Activated T-helper 1 cell treated with anti-CD3 and anti-CD28 coated beads, Interleukin-2, amount 50 U/mL, for 16 hours (primary cell): ENCODE measurements at places on chromosomes 1 and 21.
A peak's percentile ranks its signal among the peaks of the same experiment; 100 is the strongest.

GRCh38 chr1:59379371-59379728, 82.5 kb downstream of the FGGY start:
- no peak for DNase-seq

DNA sequence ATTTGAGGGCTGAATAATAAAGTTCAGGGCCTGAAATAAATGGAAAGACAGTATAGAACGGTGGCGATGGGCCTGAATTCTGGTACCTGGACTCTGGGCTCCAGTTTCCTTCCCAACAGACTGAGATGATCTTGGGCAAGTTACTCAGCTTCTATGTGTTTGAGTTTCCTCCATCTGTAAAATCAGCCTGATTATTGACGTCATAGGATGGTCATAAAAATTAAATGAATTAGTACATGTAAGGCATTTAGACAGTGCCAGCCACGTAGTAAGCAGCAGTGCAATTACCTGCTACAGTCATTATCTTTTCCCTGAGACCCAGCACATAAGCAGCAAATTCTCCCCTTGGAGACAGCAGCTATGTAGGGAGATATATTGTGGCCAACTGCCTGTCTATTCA, 260.9 kb downstream of the NTNG1 start:
- no peak for DNase-seq

DNA sequence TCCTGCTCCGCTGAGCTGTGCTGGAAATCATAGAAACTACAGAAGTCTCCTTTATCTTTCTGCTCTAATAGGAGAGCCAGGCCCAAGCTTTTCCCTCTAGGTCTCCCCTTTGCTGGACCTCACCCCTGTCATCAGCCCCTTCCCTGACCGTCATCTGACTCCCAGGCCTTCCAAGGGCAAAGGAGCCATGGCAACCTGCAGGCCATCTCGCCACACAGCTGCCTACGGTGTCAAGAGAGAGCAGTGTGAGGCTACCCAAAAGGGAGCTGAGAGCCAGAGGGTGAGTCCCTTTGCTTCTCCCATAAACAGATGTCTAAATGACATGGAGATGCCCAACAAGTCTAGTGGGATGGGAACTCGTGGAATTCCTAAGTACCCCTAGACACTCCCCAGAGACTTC, 37.6 kb upstream of the DIPK1A start:
- DNase-seq, result no peak

- DNase-seq, result no peak
These were observed 801 bp upstream of the DDAH1 start for GRCh38 chr1:85465786-85466134.

DNA sequence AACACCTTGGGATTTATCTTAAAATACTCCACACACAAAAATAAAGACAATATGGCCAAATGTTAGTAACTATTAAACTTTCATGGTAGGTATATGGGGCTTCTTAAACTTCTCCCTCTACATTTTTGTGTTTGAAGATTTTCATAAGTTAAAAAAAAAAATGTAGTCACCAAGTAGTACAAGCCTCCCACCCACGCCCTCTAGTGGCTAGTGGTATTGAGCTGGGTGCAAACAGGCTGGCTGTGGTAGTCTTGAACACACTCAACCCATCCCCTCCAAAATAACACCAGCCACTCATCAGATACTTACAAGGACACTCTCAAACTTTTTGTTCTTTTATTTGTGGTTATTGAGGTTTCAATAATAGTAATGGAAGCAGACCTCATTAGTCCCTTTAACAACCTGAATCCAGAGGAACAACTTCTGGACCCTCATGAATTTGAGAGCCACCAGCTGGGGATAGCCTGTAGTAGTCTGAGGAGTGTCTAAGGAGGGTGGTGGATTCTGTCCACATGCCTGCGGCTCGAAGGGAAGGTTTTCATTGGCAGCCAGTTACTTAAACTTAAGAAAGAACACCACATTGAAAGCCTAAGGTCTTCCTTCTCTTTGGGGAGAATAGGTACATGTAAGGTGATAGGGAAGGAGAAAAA, 15.6 kb downstream of the RD3 start:
- peak; percentile 51 for DNase-seq

- no peak for DNase-seq
These were observed 25.6 kb downstream of the LRRC41 start for GRCh38 chr1:46277658-46278373.

- DNase-seq, result no peak
These were observed 132.1 kb downstream of the TNNI3K start for GRCh38 chr1:74367175-74367813.

DNA sequence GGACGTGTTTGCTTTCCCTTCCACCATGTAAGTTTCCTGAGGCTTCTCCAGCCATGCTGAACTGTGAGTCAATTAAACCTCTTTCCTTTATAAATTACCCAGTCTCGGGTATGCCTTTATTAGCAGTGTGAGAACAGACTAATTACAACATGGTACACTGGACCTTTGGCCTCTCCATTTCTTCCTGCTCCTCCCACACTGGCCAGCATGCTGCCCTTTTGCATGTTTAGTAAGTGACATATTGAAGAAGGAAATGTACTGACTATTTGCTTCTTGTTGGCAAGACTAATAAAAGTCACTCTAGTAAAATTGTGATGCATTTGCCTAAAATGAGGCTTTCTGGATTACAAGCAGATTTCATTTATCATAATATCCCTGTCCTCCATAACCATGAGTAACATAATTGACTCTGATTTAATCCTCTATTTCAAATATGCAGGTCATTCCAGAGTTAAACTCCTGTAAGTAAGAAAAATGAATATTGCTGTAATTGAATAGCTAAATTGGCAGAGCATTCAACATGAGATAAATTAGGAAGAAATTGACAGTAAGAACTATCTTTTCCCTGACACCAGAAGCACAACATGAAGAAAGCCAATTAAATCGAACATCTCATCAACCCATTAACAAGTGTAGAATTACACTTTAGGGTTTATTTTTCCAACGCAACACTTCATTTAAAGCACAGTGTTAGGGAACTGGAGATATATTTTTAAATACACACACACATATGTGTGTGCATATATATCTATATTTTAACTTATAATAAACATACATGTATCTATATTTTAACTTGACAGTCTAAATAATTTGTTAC, 427.8 kb upstream of the ZP4 start:
- DNase-seq, result no peak

DNA sequence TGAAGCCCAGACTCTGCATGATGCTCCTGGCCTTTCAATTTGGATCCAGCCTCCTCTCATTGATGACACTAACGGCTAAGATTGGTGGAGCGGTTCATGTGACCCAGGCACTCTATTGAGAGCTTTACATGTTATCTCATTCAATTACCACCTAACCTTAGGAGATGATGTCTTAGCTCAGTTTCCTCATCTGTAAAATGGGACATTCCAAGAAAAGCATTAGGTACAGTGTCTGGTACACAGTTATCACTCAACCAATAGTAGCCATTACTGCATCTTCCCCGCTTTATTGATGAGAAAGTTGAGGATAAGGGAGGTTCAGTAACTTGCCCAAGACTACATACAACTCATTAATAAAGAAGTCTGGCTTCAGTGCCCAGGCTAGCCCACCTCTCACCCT, 17.0 kb downstream of the HEYL start:
- no peak for DNase-seq

- no peak for DNase-seq
These were observed 8.8 kb upstream of the GFI1 start for GRCh38 chr1:92495392-92496063.

DNA sequence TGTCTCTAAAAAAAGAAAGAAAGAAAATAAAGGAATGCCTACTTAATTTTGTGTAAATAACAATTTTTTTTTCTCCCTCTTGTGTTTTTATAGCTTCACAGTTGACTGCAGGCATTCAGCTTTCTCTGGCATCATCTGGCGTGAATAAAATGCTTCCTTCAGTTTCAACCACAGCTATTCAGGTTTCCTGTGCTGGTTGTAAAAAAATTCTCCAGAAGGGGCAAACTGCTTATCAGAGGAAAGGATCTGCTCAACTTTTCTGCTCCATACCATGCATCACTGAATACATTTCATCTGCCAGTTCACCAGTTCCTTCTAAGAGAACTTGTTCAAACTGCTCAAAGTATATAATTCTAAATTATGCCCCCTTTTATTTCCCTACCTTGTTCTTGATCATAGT, 18.0 kb downstream of the ZMYM1 start:
- DNase-seq, result no peak

GRCh38 chr1:154714638-154715037, 106.7 kb upstream of the ADAR start:
- no peak for DNase-seq

DNA sequence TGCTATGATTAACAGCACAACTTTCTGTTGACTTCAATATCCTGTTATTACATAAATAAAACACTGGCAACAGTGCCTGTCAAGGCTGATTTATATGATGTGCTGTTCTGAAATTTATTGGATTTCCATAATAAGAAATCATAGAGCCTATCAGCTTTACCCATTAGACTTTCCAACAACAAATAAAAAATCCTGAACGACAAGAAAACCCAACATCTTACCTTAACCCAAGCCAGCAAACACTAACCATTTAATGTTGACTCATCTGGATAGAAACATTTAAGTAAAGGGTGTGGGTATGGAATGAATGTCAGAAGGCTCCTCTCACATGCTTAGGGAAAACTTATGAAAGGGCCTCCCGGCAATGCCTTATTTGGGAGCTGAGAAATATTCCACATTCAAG, 165.1 kb downstream of the SLC45A1 start:
- no peak for DNase-seq

DNA sequence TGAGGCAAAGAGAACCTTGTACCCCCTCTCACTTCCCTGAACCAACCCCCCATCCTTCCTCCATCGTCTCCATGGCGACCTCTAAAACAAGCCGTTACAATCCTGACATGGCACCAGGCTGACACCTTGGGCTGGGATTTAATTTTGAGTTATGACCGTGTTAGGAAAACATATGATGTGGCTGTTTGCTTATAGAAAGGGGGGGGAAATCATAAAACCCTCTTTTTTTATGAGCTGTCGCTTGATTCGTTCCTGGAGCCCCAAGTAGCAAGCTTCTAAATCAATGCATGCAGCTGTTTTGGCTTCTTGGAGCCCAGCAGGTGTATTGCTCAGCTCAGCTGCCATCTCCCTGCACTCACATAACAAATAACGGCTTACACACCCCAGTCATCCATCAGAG, 301.2 kb upstream of the SPAG17 start:
- DNase-seq, result no peak

- DNase-seq, result no peak
These were observed 125.1 kb downstream of the NEK7 start for GRCh38 chr1:198281911-198282310.

GRCh38 chr1:8671306-8671917, 146.0 kb downstream of the RERE start:
- DNase-seq, result no peak

GRCh38 chr1:146036965-146037646, 15.6 kb upstream of the HJV start:
- peak; percentile 48 for DNase-seq

GRCh38 chr1:174296309-174296708, 137.0 kb downstream of the RABGAP1L start:
- no peak for DNase-seq

- DNase-seq, result peak; percentile 54
These were observed 10.2 kb downstream of the IRF2BP2 start for GRCh38 chr1:234599617-234600417.

DNA sequence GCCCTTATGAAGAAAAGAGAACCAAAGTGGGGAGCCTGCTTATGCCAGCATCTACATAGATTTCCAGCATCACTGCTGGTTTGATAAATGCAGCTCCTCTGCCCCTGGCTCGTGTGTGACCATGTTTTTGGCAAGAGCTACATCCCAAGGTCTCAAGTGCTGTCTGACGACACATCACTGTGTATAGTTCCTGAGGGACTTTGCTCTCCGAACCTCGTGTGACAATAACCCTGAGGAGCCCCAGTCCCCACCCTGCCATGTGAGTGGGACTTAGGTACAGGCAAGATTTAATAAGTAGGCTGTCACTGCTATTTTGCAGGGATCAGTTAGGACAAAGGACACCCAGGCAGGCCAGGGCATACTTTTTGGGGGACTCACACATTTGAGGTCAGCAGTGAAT, 28.8 kb upstream of the RERE start:
- no peak for DNase-seq

GRCh38 chr1:162587347-162587746, 25.8 kb downstream of the UAP1 start:
- DNase-seq, result no peak

GRCh38 chr1:240495601-240496000, 116.4 kb downstream of the GREM2 start:
- DNase-seq, result no peak

DNA sequence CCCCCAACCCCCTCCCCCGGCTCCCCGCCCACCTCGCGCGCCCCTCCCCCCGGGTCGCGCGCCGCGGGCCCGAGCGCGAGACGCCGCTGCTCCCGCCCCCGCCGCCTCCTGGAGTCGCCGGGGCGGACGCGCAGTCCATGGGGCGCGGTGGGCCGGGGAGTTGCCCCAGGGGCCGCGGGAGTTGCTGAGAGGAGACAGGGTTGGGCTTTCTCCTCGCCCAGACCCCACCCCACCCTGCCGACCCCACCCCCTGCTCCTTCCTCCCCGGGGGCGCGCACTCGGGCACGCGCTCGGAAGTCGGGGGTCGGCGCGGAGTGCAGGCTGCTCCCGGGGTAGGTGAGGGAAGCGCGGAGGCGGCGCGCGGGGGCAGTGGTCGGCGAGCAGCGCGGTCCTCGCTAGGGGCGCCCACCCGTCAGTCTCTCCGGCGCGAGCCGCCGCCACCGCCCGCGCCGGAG, at the start of gene LAMC1:
Gene LAMC1, plus strand, starts transcription at position 275 of the 455 bp plus-strand sequence. CDS start 297 bp downstream, outside the sequence.
- no peak for DNase-seq

DNA sequence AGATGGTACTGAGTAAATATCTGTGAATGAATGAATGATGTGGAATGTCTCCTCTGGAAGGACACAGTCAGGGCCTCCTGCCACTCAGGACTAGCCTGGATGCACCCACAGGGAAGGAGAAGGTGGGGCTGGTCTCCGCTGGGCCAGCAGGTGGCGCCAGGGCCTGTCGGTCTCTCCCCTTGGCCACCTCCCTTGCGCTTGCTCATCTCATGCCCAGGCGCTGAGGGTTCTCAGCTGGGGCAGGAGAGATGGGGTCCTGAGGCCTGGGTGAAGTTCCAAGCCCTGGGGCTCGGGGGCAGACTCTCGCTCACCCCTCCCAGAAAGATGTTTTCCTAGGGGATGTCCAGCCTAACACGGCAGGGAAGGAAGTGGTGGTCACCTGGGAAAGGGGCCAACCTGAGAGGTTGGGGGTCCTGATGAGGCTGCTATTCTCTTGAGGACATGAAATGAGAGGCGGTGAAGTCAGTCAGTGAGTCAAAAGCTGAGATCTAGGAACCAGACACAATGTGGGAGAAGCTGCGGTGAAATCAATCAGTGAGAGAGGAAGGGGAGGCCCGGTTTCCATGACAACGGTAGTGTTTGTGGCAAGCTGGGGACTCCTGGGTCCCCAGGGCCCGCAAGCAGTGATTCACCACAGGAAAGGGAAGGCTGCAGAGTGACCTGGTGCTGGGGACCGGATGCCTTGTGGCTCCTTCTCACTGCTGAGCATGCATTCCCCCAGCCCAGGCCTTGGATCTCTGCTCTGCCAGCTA, 14.6 kb upstream of the MEX3A start:
- DNase-seq, result peak; percentile 84

GRCh38 chr1:17161137-17161740, 42.0 kb upstream of the PADI2 start:
- no peak for DNase-seq

- no peak for DNase-seq
These were observed 29.9 kb downstream of the SPAG17 start for GRCh38 chr1:118155106-118155505.
